Cardiac atrium fibroblast (primary cell): ENCODE measurements at places on chromosomes 2 and 18. TPM values are rescaled to one million over a fixed set of nuclear protein-coding genes. Genes with fewer than 3 reads are reported as not detected.

The SNTG2 gene
- total RNA-seq: not detected in 2 replicates

The CELF4 gene
- total RNA-seq: not detected in 2 replicates

The GRB14 gene
- 1.1 and 3.6 TPM in 2 replicates for total RNA-seq

The LINC00305 gene
- not detected in 2 replicates for total RNA-seq

The IL36G gene
- total RNA-seq: not detected in 2 replicates

The TRABD2A gene
- total RNA-seq: 1.1 and 2.2 TPM in 2 replicates
